ENCODE measurements at places on chromosomes 7 and 10.

- no peak for DNase-seq
Observed at GRCh38 chr7:15459018-15459615, 102.7 kb downstream of the AGMO start.

GRCh38 chr7:148492157-148492860 lies 98.3 kb upstream of the C7orf33 start:
- no peak for DNase-seq

- DNase-seq, result no peak
Observed at GRCh38 chr10:78429984-78430383, 396.3 kb downstream of the RPS24 start.

- no peak for DNase-seq
Observed at GRCh38 chr10:42879380-42880254, 97.0 kb downstream of the BMS1 start.

DNA sequence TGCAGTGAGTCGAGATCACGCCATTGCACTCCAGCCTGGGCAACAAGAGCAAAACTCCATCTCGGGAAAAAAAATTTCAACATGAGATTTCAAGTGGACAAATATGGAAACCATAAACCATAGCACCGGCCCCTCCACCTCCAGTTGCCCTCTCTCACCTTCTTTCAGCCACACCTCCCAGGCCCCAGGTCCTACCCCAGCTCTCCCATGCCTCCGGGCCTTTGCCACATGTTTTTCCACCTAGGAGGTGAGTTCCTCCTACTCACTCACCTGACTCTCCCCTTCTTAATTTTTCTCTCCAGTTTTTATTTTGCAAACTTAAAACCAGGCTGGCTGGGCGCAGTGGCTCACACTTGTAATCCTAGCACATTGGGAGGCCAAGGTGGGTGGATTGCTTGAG lies 13.7 kb upstream of the CLDN4 start:
- no peak for DNase-seq

GRCh38 chr7:23679898-23680413 lies at the start of gene FAM221A:
Gene FAM221A (plus strand): TSS chr7:23680199. CDS start chr7:23680219, 20 bp downstream.
- peak; percentile 84 for DNase-seq

GRCh38 chr7:46853451-46853850 lies 728.5 kb downstream of the TNS3 start:
- no peak for DNase-seq

- DNase-seq, result no peak
Observed at GRCh38 chr10:62058896-62059216, 157.4 kb downstream of the ARID5B start.

- DNase-seq, result no peak
Observed at GRCh38 chr10:102856758-102857424, 2.8 kb downstream of the BORCS7 start.

Measured in activated naive CD4-positive, alpha-beta T cell treated with Interleukin-2 at 50 U/mL for 16 hours (primary cell).